CD4-positive, alpha-beta T cell treated with Interleukin-21 for 1 hour (primary cell): ENCODE measurements at places on chromosomes 6 and 20.
A peak's percentile ranks its signal among the peaks of the same experiment; 100 is the strongest.

DNA sequence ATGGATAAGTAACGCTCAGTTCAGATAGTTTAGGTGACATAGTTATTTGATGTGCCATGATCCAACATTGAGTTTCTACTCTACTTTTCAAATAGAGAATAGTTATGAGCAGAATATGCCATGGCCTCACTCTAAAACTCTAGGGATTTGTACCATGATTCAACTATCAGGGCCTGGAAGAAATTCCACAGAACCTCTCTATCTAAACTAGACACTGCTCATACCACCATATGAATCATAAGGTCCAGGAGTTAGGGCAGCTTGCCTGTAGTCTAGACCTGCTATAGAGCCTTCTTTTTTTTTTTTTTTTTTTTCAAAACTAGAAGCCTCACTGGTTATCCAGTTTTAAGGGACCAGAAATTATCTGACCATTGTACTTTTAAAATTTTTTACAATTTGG is 571.8 kb upstream of the IMPG1 start:
- DNase-seq, result no peak

GRCh38 chr6:104402572-104402971 is 457.1 kb downstream of the HACE1 start:
- no peak for DNase-seq

DNA sequence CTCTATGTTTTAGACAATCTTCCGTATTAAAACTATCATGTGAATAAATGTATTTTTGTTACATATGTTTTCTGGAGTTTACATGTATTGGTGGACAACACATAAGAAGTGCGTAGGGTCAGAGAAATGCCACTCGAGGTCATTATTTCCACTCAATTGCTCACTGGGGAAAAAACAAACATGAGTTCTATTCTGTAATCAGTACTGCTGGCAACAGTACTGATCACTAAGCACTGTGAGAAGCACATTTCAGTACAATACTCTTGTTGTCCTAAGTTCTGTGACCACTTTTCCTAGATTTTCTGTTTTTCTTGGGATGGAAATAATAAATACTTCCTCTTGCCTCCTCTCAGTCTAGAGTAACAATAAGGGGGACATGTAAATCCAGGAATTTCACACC is 44.5 kb downstream of the UST start:
- DNase-seq, result no peak

- DNase-seq, result no peak
Observed at GRCh38 chr20:21167261-21167660, 41.4 kb downstream of the KIZ start.

- no peak for DNase-seq
Observed at GRCh38 chr6:122286512-122286911, 112.9 kb upstream of the HSF2 start.

GRCh38 chr6:144519426-144519825 is 234.3 kb downstream of the UTRN start:
- no peak for DNase-seq

DNA sequence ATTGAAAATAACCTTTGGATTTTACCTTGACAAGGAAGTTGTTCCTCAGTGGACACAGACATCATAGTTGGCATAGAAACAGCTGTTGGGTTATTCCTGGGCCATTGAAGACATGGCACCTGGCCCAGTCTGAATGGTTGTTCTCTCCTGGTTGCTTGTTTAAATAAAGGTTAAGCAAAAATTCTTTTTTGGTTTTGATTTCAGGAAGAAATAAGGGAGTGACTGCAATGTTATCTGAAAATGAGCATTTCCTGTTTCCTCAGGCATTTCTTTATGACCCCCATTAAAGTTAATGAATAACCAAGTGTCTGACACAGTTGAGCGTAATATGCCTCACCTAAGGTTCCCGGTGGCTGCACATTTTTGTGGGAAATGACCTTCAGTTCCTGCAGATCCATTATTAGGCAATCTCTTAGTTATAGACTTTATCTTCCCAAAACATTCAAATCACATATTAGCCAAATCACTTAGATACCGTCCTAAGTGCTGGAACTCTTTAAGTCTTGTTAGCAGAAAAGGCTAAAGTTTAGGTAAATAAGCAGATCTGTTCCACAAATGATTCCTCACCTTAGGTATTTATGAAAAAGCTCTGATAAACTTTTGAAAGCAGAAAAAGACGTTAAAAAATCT is 648.7 kb upstream of the FLRT3 start:
- no peak for DNase-seq

GRCh38 chr20:31633339-31633914 is 4.3 kb upstream of the COX4I2 start:
- no peak for DNase-seq

GRCh38 chr20:45341939-45342854 is 6.0 kb downstream of the SDC4 start:
- DNase-seq, result no peak

GRCh38 chr20:43916073-43916880 is 1.6 kb downstream of the TOX2 start:
- DNase-seq, result no peak

- no peak for DNase-seq
Observed at GRCh38 chr6:46390153-46390876, 100.9 kb downstream of the RCAN2 start.

- no peak for DNase-seq
Observed at GRCh38 chr6:45722876-45723275, 292.8 kb downstream of the CLIC5 start.

DNA sequence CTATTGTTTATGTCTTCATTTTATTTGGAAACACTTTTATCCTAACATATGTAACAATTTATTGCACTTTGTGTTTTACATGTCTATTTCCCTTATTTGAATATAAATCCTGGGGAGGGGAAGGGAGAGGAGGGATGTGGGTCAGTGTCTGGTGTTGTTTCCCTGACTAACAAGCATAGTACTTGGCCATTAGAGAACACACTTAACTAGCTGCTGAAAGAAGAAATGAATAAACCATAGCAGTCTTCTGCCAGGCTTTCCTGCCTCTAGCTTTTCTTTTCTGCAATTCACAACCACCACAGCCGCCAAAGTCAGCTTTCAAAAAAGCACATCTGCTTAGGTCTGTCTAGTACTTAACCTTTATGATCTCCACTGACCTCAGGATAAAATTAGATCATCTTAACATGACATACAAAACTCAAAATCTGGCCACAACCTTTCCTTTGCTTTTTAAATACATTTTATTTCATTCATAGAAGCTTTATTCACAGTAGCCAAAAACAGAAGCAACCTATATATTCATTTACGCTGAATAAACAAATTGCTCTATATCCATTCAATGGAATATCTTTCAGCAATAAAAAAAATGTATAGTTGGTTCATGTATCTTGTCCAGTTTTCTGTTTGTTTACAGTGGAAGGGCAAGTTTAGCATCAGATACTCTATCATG is 16.3 kb downstream of the PDSS2 start:
- no peak for DNase-seq

GRCh38 chr6:117536317-117536716 is 53.8 kb downstream of the DCBLD1 start:
- DNase-seq, result no peak

GRCh38 chr6:2353412-2354137 is 108.2 kb upstream of the GMDS start:
- peak; percentile 50 for DNase-seq

GRCh38 chr20:3449319-3449718 is 21.5 kb upstream of the ATRN start:
- no peak for DNase-seq

DNA sequence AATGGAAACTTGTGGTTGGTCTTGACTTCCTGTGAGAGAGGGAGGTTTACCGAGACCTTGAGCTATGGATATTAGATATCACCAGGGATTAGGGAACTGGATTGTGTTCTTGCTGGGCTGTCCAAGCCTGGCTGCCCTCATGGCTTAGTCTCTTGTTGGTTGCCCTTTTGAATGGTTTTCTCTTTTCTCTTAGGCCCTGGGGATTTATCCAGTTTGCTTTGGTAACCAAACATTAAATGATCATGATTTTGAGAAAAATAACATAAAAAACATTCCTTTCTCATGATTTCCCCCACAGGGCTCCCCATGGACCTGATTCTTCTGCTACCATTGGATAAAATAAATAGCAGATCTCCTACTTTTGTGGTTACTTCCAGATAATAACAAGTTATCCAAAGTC is 306.4 kb upstream of the RNF217 start:
- no peak for DNase-seq

- DNase-seq, result no peak
Observed at GRCh38 chr6:15319677-15320076, 73.8 kb downstream of the JARID2 start.

- no peak for DNase-seq
Observed at GRCh38 chr20:31836853-31837608, 8.4 kb downstream of the FOXS1 start.

DNA sequence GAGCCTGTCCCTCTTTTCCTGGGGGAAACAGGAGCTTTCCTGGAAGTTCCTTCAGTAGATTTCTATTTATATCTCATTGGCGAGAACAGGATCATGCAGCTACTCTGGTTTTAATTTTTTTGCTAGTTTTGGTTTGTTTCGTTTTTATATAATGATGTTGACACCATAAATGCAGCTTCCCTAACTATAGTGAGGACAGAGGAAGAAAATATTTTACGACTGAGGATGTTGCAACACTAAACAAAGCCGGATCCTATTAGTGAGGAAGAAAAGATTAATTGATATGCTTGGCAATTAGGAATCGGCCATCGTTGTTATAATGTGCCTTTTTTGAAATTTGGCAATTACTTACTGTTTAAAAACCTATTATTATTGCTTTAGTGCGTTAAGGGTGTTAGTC is 16.6 kb downstream of the KDM1B start:
- DNase-seq, result no peak

DNA sequence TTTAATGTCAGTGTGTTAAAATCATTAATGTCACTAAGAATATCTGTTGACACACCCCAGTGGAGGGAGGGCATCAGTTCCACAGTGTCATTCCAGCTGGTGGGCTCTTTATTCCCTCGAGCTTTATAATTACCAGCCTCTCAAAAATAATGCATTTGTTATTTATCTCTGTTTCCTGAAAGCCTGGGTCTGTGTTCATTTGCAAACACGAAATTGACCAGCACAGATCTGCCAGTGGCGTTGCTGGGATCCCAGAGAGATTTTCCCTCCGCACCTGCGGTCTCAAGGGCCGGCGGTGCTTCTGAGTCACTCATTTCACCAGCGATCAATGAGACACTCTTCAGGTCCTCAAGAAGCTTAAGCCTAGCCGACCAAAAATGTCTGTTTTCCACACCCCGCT is 5.7 kb upstream of the PYGB start:
- DNase-seq, result no peak

- DNase-seq, result no peak
Observed at GRCh38 chr20:53099856-53100255, 127.7 kb downstream of the TSHZ2 start.
